ENCODE measurements at places on chromosomes 4 and X.

DNA sequence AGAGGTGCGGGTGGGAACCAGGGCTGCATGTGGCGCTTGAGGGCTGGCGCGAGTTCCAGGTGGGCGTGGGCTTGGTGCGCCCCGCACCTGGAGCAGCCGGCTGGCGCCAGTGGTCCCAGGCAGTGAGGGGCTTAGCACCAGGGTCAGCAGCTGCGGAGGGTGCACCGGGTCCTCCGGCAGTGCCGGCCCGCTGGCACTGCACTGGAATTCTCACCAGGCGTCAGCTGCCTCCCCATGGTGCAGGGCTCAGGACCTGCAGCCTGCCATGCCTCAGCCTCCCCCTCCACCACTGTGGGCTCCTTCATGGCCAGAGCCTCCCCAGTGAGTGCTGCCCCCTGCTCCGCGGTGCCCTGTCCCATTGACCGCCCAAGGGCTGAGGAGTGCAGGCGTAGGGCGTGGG, 174.0 kb downstream of the ADAM29 start:
- no peak for DNase-seq

- DNase-seq = no peak
These were observed 34.3 kb downstream of the ATP10D start for GRCh38 chr4:47519239-47519883.

DNA sequence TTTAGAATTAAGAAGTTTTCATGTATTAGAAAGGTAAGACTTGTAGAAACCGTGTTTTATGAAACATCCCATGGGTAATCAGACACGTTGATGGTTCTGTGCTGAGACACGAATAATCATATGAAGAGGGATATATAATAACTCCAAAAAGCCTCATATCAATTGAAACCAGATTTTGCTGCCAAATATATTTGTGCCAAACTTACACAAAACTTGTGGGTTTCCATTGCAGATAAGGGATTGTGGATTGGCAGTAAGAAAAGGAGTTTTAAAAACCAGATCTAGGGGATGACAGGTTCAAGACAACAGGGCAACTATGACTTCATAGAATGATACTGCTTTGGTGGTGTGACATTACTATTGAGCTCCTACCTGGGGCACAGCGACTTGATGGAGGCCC, 616.1 kb downstream of the BCOR start:
- no peak for DNase-seq

DNA sequence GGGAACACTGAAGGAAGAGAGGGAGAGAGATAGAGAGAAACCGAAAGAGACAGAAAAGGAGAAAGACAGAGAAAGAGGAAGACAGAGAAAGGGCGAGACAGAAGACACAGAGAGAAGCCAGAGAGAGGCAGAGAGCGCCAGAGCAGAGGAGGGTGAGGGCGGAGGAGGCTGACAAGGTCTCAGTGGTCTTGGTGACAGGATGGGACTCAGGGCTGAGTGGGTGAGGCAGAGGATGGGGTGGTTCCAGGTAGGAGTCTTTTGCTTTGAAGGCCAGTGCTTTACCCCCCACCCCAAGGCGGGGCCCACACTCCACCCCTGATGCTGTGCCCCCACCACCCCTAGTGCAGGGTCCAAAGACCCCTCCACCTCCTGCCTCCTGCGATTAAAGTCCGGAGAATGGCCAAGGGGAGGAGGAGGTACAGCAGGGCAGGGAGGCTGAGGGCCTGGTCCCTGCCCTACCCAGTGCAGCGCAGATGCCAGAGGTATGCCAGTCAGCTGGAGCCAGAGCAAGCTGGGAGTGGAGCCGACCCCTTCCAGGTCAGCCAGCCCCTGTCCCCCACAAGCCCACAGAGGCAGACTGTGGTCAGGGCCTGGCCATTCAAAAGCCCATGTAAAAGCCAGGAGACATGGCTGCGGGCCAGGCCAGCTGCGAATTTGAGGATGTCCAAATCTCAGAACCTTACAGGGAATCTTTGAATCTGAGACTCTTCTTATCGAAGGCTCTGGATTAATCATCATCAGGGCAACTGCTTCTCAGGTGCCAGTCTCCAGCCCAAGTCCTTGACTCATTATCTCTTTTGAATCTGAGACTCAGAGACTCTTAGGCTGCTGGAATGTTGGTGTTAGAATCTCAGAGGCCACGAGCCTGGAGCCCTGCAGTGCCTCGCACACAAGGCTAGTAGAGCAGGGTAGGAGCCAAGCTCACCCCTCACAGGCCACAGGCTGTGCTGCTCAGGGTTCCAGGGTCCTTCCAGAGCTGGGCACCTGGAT, 758 bp downstream of the IQSEC2 start:
- no peak for DNase-seq

GRCh38 chrX:106932960-106933537, 12.8 kb downstream of the CLDN2 start:
- DNase-seq = no peak

- DNase-seq = no peak
These were observed 11.7 kb downstream of the NELFA start for GRCh38 chr4:1996866-1997611.

DNA sequence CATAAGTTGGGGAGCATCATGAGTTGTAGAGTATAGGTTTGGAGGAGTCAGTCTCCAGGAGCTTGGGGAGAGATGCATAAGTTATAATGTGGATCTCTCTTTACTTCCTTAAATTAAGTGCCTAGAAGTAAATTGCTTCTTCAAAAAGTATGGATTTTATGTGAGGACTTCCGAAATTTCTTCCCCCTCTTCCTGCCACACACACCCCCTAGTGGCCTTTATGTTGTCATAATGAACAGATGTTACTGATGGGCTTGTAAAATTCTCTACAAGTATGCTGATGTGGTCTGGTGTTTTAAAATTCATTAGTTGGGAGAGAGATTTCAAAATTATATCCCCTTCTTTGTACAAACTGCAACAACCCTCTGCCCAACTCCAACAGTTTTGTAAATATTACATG, 2.3 kb upstream of the METTL14 start:
- DNase-seq = no peak

GRCh38 chrX:5650904-5651303, 577.8 kb downstream of the NLGN4X start:
- no peak for DNase-seq

DNA sequence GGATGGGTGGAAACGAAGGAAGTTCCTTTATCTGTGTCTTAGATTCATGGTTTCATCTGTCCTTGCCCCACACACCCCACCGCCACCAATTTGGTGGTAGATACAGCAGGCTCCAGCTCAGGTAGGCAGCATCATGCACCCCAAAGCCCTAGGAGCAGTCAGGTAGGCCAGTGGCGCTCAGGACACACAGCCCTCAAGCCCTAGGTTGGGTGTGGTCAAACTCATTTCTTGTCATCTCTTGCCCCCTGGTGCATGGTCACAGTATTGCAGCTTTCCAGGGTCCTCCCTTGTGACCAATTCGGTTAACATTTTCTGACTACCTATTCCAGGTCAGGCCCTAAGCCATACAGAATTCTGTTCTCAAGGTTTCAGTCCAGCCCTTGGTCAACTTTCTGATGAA, 14.5 kb upstream of the PRRG3 start:
- peak; percentile 30 for DNase-seq

GRCh38 chrX:112946227-112946626, 105.6 kb upstream of the AMOT start:
- no peak for DNase-seq

DNA sequence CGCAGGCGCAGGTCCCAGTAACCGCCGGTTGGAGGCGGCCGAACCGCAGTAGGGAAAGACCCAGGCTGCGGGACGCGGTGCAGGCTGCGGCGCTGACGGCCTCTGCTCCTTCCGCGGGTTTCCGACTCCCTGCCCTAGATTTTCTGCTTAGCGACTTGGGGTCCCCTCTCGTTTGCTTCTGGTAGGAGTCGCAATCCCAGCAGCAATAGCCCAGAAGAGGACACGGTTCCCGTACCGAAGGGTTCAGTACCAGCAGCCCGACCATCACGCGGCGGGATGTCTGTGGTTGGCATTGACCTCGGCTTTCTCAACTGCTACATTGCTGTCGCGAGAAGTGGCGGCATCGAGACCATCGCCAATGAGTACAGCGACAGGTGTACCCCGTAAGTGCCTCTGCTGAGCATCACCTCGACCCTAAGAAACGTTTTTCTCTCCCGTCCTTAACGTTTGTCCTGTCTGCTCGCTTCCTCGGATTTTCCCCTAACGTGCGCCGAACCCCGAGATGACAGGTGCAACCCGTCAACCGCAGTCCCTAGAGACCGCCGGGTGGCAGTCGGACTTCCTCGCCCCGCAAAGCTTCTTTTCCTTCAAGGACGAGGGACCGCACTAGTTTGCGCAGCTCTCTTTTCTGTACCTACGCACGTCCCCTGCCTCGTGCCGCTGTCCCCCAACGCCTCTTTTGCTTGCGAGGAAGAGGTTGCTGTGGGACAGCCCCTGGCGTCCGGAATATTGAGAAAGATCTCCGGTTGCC, at the start of gene HSPA4L:
Gene HSPA4L (plus strand): TSS at position 48 of the 751 bp plus-strand sequence. CDS start 229 bp downstream, at position 277.
- DNase-seq = peak; percentile 65

DNA sequence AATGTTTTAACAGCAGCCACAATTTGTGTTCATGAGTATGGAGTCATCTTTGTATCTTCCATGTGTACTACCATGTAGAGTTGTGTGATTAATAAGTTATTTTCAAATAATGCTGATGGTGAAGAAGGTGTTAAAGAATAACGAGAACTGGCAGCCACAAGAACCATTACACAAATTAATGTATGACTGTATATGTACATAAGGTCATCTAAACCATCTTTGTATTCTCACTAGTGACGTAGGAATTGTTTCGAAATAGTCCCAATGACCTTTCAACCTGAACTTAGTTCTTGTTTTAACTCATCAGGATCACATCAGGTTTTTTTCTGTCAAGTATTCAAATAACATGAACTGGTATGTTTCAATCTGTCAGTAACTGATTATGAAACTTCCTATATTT, 48.3 kb upstream of the NOCT start:
- DNase-seq = no peak

GRCh38 chrX:107207089-107207488, 678 bp downstream of the DNAAF6 start:
- DNase-seq = no peak

- peak; percentile 60 for DNase-seq
These were observed 750 bp downstream of the TMEM129 start for GRCh38 chr4:1720163-1720983.

DNA sequence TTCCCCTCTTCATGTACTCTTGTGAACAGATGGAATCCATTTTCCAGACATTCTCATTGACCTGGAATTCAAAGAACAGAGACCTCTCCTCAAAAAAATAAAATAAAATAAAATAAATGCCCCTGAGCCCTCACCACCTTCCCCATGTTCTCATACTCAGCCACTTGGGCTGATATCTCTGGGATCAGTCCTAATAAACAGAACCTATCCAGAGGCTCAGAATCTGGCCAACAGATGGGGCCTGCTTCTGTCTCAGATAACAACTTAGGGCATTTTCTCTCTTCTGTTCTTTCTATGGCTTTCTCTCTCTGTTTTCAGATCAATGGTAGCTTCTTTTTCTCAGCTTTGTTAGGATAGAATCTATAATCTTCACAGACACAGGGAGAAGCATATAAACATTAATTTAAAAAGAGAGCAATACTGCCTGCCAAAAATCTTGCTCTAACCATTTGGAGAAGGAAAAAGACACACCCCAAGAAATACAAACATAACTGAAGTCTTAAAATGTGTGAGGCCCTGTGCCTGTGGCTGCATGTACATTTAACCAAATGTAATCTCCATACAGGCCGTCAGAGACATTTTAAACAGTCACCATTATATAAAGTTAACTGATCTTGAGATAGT, 907.1 kb downstream of the FAT4 start:
- DNase-seq = no peak

Data from activated naive CD8-positive, alpha-beta T cell treated with anti-CD3 and anti-CD28 coated beads for 36 hours (primary cell).